ENCODE measurements at places on chromosomes 5 and 9.
A peak's percentile ranks its signal among the peaks of the same experiment; 100 is the strongest.

DNA sequence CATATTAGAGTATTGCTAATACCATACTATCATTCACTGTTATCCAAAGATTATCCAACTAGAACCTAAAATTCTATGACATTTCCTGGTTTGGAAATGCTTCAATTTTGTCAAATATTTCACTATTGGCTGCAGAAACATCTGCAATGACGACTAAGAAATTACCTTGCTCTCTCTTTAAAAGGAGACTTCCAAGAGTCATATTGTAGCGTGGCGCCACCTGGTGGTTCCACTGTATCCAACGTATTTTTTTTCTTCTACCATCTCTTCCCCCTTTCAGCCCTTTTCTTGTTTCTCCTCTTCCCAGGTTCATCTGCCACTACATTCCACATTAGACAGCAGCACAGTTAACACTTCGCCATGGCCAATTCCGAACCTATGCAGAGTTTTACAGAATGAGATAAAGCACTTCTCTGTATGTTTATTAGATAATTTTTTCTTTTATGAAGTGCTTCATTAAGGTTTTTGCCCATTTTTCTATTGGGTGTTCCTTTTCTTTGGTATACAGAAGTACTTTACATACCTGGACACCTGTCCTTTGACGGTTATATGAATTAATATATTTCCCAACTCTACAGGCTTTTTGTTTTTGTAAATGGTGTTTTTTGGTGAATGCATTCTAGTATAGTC lies 153.5 kb downstream of the CDC42SE2 start:
- peak; percentile 46 for DNase-seq

GRCh38 chr5:171323806-171324632 lies 15.0 kb downstream of the TLX3 start:
- DNase-seq = no peak

DNA sequence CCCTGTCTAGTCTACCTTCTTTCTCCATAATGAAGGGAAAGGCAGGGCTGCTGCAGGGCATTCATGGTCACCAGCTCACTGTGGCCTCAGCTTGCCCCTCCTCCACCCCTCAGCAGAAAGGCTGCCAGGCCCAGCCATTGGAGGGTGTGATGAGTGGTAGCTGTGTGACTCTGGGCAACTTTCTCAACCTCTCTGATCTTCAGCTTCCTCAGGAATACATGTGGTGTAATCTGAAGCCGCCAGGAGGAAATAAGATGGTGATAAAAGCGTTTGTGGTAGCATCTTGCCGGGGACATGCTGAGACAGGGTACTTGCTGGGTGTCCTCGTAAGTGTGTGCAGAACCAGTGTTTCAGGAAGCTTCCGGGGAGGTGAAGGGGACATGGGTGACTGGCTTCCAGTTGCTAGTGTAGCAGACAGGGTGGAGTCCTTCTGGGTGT lies 9.8 kb downstream of the CXCL14 start:
- DNase-seq = no peak

DNA sequence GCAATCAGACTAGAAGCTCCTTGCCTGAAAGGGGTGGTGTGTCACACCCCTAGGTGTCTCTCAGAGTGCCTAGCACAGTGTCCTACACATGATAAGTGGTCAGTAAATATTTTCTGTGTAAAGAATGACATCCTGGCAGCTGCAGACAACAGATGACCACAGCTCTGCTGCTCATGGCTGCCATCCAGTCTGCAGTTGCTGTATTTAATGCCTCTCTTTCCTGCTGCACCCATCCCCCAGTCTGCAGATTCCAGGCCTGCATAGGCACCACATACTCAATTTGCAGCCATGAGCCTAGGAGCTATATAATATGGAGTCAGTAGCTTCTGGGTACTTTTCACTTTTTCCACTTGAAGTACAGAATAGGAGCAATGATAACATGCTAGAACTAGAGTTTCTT lies 94.9 kb upstream of the NR4A3 start:
- DNase-seq = no peak

DNA sequence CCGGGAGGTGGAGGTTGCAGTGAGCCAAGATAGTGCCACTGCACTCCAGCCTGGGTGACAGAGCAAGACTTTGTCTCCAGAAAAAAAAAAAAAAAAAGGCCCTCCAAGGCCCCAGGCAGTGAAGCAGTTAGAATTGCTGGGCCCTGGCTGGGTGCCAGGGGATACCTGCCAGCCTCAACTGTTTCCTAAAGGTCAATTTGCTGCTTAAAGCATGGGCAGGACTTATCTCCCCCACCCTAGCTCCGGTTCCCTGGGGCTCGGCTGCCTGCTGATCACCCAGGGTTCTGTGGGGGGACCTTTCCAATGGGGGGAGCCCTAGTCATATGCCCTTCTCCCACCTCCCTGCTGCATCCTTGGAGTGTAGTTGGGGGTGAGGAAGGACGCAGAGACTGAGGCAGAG lies 25.7 kb downstream of the NCS1 start:
- DNase-seq = no peak

DNA sequence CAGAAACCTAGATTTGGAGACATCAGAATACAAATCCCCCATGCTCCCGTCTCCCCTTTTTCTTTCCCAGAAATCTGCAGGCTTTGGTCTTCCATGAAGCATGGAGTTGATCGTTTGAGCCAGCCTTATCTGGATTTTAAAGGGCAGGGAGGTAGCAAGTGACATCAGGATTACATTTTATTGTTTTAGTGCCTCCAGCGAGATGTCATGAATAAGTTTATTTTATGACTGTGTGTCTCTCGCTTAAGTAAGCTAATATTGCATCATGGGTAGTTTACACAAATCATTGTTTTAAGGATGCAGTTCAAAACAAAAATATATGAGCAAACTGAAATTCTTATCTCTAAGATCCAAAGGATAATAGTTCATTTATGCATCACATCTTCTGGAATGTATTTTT lies 50.7 kb upstream of the TNFSF8 start:
- DNase-seq = no peak

DNA sequence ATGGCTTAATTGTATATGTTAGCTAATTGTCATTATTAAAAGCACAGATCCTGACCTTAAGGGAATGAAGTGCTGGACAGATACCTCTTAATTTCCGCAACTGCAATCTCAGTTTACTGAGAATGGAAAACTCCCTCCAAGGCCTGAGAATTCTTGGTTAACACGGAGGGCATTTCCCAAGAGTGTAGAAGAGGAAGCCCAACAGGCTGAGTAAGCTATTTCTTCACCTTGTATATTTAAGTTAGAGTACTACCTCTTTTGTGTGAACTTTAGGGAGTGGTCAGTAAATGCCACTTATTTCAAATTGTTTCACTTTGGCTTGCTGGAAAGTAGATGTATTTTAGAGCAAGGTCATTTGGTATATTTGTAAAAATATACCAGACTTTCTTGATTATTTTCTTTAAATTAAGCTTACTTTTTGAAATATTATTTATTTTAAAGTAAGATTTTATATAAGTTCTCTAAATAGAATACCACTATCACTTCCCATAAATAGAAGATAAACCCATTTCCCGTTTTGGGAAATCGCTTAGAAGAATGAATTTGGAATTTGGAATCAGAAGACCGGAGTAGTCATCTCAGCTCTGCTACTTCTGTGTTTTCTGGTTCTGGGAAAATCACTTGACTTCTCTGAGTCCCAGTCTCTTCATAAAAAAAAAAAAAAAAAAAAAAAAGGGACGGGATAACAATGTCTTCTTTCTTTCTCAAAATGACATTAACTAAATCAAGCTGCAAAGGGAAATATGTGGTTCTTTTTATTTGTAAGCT lies 26.0 kb upstream of the C9orf72 start:
- peak; percentile 31 for DNase-seq

- DNase-seq = no peak
Measured at GRCh38 chr9:643966-644365, 197.5 kb upstream of the DMRT1 start.

DNA sequence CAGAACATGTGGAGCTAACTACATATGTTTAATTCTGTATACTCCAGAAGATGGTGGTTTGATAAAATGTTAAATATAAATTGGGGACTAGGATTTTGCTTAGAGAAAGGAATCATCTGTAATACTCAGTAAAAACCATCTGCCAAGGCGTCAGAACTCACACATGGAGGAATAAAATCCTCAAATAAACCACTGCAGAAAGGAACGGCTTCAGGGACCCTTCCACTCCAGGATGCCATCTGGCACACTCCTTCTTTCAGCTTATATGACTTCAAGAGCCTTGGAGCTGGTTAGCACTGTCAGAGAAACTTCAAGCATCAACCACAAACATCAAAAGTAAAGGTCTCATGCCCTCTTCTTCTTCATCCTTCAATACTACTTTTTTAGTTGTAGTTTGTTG lies 360.6 kb downstream of the PLK2 start:
- no peak for DNase-seq

- DNase-seq = no peak
Measured at GRCh38 chr5:172713113-172713808, 57.7 kb downstream of the DUSP1 start.

GRCh38 chr5:78503958-78504653 lies 143.7 kb downstream of the SCAMP1 start:
- no peak for DNase-seq

DNA sequence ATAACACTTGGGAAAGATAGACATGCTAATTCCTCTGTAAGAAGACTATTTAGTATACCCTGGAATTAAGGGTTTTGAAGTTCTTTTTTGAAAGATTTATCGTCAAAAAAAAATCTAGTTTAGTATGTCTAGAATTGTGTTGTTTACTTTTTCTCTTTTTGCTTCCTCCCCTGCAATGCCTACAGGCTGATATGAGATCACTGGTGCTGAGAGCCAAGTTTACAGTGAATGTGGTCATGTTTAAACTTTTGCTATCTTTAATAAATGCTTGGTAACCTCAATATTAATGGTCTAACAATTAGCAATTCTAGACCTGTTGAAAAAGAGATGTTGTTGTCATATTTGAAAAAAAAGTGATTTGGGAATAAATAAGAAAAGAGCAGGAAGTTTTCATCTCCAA lies 86.1 kb downstream of the CWC27 start:
- no peak for DNase-seq

Data from mammary epithelial cell (primary cell).